ENCODE measurements at places on chromosomes 2 and 18.

DNA sequence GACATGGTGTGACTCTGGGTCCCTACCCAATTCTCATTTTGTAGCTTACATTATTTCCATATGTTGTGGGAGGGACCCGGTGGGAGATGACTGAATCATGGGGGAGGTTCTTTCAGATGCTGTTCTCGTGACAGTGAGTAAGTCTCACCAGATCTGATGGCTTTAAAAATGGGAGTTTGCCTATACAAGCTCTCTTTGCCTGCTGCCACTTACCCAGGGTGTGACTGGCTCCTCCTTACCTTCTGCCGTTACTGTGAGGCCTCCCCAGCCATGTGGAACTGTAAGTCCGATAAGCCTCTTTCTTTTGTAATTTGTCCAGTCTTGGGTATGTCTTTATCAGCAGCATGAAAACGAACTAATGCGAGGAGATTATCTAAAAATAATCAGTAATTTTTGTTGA is 1683.2 kb upstream of the SLC39A10 start:
- no peak for DNase-seq

DNA sequence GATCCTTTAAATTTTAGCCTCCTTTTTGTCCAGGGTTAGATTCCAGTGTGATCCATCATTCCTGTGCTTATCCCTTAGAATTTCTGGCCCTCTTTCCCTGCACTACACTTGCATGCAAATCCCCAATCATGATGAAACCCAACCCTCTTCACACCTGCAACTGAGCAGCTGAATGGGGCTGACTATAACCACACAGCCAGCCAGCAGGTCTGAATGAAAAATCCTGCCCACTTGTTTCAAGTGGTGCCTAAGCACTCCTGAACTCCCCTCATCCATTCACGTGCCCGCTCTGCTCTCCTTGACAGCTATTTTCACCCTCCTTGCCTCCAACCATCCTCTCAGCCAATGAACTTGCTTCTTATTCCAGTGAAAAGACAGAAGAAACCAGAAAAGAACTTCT is 80.5 kb upstream of the AFF3 start:
- DNase-seq = no peak

GRCh38 chr18:35634323-35634722 is 52.8 kb downstream of the GALNT1 start:
- DNase-seq = no peak

DNA sequence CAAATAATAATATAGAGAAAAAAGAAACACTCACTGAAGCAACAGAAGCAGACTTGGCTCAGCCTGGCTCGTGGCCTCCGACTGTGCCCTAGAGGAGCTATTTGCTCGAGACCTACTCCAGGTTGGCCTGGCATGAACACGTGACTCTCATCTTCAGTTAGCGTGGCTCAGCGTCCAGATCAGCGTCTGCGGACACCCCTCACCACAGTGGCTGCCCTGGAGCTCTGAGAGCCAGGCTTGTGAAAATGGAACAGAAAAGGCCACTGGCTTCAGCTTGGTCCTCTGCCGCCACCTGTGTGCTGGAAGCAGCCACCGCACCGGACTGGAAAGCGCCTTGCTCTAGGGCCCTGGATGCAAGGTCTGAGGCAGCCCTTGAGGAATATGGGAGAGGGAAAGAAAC is 1184.0 kb upstream of the GYPC start:
- DNase-seq = no peak

DNA sequence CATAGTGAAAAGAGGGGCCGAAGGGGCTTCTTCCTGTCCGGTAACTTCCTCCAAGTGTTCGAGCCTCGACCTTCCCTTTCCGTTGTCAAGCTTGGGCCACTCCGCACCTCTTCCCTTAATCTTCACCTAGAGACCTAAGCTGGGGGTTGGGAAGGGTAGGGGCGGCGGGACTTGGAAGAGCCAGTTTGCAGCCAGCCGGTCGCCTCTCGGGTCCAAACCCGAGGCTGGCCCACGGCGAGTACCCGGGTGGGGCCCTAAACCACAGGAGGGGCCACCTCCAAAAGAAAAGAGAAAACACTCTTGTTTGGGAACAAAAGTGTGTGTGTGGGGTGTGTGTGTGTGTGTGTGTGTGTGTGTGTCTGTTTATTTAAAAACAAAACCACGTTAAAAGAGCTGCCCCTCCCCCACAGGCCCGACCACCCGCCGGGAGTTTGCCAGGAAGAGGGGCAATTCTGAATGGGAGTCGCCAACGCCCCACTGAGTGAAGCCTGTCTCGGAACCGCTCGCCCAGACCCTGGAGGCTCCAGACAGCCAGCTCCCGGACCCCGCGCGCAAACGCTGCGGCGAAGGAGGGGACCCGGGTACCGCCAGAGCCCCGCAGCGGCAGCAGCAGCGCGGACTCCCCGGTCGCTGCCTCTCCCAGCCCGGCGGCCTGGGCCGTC is 488 bp upstream of the RHOB start:
- DNase-seq = peak; percentile 18

Data from G401 (cell line).